CD4-positive, alpha-beta T cell treated with Interleukin-6 for 4 hours (primary cell): ENCODE measurements at places on chromosomes 7 and 10.

DNA sequence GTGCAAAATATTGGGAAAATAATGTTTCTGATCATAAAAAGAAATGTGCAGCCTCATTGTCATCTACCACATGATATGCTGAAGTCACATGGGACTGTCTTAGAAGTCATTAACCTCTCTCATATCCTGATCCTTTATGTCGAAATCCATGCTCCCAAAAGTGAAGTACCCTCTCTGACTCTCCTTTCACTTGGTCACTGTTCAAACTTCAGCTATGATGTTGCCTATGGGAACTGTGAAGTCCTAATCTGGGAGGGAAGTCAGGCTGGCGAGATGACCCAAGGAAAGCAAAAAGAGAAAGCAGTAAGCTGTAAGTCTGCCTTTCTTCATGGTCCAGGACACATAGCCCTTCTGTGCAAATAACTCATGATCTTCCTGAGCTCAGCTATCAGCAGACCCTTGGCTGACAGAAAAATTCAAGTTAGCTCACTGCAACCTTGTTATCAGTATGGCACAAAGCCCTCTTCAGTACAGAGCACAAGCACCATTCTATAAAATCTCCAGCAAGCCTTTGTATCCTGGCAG lies 29.5 kb downstream of the WASL start:
- DNase-seq, result no peak

DNA sequence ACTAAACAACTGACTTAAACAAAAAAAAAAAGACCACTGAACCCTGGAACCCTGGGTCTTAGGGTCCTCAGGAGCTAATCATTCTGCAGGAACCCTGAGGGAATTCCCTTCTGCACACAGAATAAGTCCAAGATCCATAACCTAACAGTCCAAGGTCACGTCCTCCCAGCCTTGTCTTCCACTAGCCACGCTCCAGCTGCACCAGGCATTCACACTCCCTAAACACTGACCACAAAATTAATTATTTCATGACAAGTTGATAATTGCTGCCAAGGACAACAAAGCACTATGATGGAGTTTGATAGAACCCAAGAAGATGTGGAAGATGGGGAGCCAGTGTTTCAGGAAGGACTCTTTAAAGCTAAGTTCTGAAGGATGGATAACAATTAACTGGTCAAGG lies 130.6 kb downstream of the SH3PXD2A start:
- no peak for DNase-seq

DNA sequence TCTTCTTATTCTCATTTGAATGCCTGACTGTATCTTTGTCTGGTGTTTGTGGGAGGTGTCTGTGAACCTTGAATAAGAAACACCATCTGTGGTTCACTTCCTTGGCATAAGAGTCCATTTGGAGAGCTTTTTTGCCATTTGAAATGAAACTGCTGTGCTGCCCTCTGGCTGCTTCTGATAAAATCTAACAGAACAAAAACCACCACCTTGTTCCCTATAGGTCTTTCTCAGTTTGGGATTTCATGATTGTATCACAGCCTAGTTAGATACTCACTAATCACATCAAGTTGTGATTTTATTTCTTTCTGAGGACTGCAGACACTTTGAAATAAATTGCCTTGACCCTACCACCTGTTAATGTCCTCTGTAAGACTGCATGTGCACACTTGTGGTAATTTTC lies 102.7 kb upstream of the FAM13C start:
- DNase-seq, result no peak

DNA sequence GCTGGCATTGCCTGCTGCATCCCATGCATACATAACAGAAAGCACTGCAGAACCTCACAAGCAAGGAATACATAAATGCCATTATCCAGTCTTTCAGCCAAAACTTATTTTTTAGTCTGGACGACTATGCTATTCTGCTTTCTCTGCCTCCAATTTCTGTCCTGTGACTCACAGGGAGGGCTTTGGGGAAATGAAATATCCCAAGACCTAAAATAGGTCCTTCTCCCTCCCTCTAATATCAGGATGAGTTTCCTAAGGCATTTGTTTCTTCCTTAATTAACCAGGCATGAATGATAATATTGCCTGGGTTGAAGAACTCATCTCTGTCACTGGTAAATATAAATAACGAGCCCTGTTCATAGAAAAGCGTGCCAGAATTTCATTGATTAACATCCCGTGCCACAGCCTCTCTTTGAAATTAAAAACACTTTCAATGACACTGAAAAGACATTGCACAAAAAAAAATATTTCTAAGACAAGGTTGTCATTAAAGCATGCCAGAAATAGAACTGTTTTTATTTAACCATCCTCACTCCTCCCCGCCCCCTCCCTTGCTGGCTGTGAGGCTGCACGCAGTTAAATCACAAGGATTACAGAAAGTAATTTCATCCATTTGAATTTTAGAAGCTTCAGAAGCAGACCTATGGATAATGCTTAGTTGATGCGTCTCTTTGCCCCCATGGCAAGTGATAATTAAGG lies 103.0 kb upstream of the ANKRD1 start:
- no peak for DNase-seq

DNA sequence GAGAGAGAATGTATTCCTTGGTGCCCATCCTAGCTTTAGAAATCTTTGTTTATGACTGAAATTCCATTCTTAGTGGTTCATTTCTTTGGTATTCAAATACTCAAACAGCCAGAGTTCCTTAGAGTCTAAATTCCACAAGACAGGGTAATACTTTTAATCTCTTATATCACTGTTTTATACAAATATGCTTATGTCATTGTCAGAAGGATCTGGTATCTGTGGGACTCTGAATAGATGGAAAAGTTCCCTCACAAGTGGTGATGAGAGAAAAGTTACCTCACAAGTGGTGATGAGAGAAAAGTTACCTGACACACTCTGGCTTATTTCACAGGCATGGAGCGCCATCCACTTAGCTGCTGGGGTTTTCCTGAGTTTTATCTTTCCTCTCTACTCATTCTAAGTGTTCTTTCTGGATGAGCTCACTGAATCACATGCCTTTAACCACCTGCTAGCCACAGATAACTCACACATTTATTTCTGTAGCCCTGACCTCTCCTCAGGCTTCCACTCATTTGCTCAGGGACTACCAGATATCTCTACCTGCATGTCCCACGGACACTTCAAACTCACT lies 784.0 kb downstream of the SUGCT start:
- DNase-seq, result no peak

DNA sequence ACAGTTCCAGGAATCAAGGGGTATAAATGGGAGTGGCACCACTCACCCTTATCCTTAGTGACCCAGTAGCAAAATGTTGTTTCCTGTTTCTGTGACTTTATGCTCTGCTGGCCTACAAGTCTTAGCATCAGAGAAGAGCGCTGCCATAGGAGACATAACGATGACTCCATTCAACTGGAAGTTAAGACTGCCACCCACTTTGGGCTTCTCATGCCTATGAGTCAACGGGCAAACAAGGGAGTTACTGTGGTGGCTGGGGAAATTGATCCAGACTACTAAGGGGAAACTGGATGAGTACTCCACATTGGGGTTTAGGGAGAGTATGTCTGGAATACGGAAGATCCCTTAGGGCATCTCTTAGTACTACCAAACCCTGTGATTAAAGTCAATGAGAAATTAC lies 40.6 kb upstream of the PIK3CG start:
- DNase-seq, result no peak
